Stomach (tissue), 19 donors: ENCODE measurements at places on chromosomes 2 and 18. TPM values are rescaled to one million over a fixed set of nuclear protein-coding genes. Genes with fewer than 3 reads are reported as not detected.

SP140 gene
- not detected for total RNA-seq

MEX3C gene
- total RNA-seq = 30.7 TPM

NGEF gene
- 16.9 TPM for total RNA-seq

ADGRF3 gene
- not detected for total RNA-seq

ACOXL gene
- total RNA-seq = 0.58 TPM

TFPI gene
- total RNA-seq = 20.1 TPM

REG1B gene
- not detected for total RNA-seq

RAB10 gene
- total RNA-seq = 106 TPM

CRYGC gene
- not detected for total RNA-seq

C2orf15 gene
- 5.9 TPM for total RNA-seq

B3GNT7 gene
- total RNA-seq = 33.8 TPM

IL36RN gene
- total RNA-seq = not detected

ING5 gene
- 35.4 TPM for total RNA-seq

ITSN2 gene
- total RNA-seq = 66.5 TPM

SLC66A3 gene
- 39.1 TPM for total RNA-seq

ZSWIM2 gene
- not detected for total RNA-seq

CSRNP3 gene
- total RNA-seq = 9.9 TPM

SLC14A1 gene
- 4.2 TPM for total RNA-seq

NLRC4 gene
- total RNA-seq = not detected

TRAPPC12 gene
- 59.5 TPM for total RNA-seq

ASXL2 gene
- total RNA-seq = 12.8 TPM

RPRM gene
- not detected for total RNA-seq

SCYGR4 gene
- total RNA-seq = not detected

LTBP1 gene
- total RNA-seq = 110 TPM

SCN9A gene
- total RNA-seq = 0.45 TPM

KCNG2 gene
- not detected for total RNA-seq

RNF152 gene
- total RNA-seq = 55.2 TPM

POTEC gene
- total RNA-seq = not detected

CKAP2L gene
- 1.4 TPM for total RNA-seq

AQP12B gene
- total RNA-seq = not detected

NYAP2 gene
- under 0.01 TPM for total RNA-seq

IL37 gene
- total RNA-seq = not detected

HAT1 gene
- 59.8 TPM for total RNA-seq

CELF4 gene
- total RNA-seq = 1.6 TPM

MC4R gene
- 0.73 TPM for total RNA-seq

SERPINB12 gene
- total RNA-seq = not detected

RESP18 gene
- not detected for total RNA-seq

CFC1 gene
- total RNA-seq = not detected

CIB4 gene
- total RNA-seq = not detected

UGT1A5 gene
- not detected for total RNA-seq

NEUROD1 gene
- 1.2 TPM for total RNA-seq

SLC16A14 gene
- total RNA-seq = 4.9 TPM

SERPINB11 gene
- 7.1 TPM for total RNA-seq

ZBTB14 gene
- 6.2 TPM for total RNA-seq

IL36B gene
- not detected for total RNA-seq

ASXL3 gene
- 5.0 TPM for total RNA-seq

SRD5A2 gene
- not detected for total RNA-seq

CAPN14 gene
- total RNA-seq = not detected

NPPC gene
- total RNA-seq = not detected

MAP3K19 gene
- total RNA-seq = not detected

REG3G gene
- not detected for total RNA-seq

HTRA2 gene
- 11.2 TPM for total RNA-seq

COL3A1 gene
- total RNA-seq = 116 TPM

POTEI gene
- 0.58 TPM for total RNA-seq
